ENCODE measurements at places on chromosomes 1 and 21.

DNA sequence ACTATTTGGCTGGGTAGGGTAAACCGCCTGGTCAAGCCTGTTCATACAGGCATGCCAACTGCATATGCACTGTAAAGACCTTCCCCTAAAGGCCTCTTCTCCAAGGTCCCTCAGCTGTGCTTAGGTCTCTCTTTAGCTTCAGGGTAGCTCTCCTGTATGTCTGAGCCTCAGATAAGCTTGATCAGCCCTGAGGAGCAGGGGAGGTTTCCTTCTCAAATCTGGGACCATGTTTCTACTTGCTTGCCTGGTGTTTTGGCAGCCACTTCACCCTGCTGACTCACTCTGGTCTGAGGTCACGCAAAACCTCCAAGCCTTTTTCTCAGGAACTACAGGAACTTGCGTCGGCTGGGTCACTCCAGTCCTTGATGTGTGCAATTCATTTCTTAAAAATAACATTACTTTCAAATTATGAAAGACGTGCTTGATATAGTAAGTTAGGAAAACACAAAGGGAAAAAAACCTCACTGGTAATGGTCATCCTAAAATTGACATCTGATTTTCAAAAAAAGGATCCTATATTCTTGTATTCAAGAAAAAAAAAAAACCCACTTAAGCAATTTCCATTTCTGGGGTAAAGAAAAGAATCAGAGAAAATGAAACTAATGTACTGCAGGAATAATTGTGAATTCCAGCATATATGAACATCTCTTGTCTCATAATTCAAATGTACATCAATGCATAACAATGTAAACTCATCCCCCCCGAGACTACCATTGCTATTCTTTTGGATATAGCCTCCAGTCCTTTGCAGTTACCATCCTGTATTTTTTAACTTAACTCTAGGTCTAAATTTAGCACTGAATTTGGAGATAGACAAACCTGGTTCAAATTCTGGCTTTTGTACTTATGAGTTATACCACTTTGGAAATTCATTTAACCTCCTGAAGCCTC is 24.8 kb upstream of the RNF19B start:
- no peak for DNase-seq

- DNase-seq = no peak
Measured at GRCh38 chr1:150875197-150876118, 941 bp downstream of the ARNT start.

- peak; percentile 84 for DNase-seq
Measured at GRCh38 chr1:160097911-160098851, at the start of gene IGSF8. Gene IGSF8 (minus strand): TSS chr1:160098619. CDS start chr1:160098472, 147 bp downstream.

DNA sequence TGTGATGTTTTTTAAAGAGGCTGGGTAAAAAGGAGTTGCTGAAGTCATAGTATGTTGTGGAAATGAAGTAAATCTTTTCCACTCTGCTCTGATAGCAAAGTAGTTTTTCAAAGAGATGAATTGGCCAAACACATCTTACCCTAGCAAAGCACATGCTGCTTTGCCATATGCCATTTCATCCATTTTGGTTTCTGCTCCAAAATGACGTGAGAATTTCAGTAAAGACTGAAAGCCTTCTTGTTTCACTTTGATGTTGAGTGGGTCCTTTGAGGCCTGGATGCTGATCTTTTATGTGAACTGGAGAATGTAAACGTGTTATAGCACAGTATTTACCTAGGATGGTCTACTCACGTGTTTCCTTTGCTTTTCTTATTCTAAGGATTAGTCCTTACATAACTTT is 73.3 kb upstream of the PGD start:
- no peak for DNase-seq

DNA sequence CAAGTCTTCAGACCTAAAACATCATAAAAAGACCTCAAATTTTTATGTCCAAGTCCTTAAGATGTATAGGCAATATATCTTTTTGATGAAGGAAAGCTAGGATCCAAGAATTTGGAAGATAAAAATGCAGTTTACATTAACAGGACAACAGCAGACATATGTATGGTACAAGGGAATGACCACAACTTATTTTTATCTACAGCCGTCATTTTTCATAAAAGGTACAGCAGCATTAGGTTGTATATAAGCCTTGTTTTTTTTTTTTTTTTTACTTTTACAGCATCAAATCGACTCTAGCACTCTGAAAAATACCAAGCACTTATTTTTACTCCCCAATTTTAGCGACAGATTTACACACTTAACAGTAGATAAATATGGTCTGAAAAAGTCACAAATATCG is 1.3 kb downstream of the SRSF10 start:
- no peak for DNase-seq

DNA sequence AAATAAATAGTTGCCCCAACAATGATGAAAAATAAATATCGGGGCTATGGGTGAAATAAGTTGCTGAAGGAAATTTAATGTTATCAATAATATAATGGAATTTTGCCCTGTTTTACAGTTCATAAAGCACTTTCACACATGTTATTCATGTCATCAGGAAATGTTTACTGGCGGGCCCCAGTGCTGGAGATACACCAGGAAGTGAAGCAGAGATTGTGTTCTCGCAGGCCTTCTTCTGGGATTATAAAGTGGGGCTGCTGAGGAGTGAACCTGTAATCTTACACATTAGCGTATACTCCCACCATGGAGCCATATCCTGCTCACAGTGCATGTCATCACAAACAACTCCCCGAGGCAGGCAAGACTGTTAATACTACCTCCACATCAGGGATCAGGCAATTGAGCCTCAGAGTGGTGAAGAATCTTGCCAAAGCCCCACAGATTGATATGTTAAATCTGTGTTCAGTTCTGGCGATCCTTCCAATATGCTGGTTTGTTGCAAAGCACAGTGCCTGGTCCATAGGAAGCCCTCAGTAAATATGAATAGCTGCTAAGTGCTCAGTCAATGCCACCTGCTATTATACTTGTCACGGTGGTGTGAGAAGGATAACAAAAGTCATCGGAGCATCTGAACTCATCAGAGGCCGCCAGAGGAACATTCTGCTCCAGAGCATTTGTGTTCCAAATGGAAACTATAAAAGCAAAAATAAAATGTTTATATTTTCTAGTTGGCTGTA is 104.4 kb upstream of the UBE2U start:
- peak; percentile 42 for DNase-seq

All from NCI-H510A (cell line).